ENCODE measurements at places on chromosomes 12 and 14. TPM values are rescaled to one million over a fixed set of nuclear protein-coding genes. Genes with fewer than 3 reads are reported as not detected.

GRCh38 chr12:91594715-91595114, 412.1 kb upstream of the DCN start:
- DNase-seq, result no peak

DNA sequence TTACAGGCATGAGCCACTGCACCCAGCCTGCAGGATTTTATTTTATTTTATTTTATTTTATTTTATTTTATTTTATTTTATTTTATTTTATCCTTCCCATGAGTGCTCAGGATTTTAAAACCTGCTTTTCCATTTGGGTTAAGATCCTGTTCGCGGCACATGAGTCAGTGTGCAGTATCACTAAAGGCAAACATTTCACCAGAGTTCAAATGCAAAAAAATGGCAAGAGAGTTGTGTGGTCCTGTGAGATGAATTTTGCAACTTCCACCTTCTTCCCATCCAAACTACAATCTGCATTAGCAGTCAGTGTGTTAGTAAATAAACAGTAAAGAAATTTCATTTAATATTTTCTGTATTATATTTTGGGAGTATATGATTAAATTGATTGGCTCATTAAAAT, 29.0 kb downstream of the MOAP1 start:
- DNase-seq, result no peak

DNA sequence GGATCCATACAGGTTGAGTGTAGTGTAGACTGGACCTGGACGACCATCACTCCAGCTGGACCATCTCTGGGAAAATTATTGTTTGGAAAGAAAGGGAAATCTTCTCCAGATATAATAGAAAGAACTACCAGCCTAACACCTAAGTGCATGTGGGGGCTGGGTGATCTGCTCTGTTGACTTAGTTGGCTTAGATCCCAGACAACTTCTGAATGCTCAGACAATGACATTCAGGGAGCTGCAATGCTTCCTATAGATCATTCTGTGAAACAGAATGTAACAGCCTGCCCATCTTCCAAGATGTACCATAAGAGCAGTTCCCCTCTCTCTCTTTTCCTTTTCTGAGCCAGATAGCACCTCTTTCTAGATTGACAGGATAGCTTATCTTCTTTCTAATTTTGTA, 572.8 kb upstream of the STXBP6 start:
- DNase-seq, result no peak

- DNase-seq, result peak; percentile 88
Measured at GRCh38 chr12:114508529-114509129, 102.7 kb upstream of the TBX5 start.

DNA sequence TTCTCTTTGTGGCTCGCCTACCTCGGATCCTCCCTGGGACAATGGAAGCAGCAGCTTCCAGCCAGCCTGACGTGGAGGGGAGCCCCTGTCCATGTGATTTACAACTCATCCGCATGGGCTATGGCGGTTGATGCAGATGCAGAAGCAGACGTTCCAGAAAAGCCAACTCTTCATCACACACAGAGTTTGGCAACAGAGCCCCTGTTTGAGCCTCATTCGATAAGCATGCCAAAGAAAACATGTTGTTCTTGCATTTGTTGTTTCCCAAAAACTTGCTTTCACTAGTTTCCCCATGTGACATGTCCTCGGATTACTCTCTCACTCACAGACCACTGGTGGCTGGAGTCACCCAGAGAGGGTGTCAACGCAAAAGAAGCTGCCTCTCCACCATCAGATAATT, 16.4 kb upstream of the TC2N start:
- no peak for DNase-seq

GRCh38 chr12:51926718-51927117, 19.4 kb downstream of the ACVRL1 start:
- DNase-seq, result no peak

DNA sequence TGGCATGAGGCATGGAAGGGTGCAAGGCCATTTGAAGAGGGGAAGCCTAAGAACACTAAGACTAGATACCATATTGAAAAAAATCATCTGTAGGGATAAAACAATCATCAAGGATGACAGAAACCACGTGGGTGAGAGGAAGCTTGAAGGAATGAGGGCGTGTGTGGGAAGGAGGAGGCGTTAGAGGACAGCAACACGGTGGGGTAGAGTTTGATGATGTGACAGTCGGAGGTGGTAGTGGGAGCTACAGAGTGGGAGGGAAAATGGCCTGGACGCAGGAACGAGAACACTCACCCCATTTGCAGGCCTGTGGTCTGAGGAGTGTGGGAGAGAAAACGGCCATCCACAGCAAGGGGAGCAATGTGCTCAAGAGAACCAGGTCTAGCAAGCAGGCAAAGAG, 25.4 kb upstream of the NUDT4 start:
- DNase-seq, result no peak

LAG3 gene
- 2.1 TPM for total RNA-seq

MYO1A gene
- 444 TPM for total RNA-seq
